ENCODE measurements at places on chromosomes 5 and 9.

DNA sequence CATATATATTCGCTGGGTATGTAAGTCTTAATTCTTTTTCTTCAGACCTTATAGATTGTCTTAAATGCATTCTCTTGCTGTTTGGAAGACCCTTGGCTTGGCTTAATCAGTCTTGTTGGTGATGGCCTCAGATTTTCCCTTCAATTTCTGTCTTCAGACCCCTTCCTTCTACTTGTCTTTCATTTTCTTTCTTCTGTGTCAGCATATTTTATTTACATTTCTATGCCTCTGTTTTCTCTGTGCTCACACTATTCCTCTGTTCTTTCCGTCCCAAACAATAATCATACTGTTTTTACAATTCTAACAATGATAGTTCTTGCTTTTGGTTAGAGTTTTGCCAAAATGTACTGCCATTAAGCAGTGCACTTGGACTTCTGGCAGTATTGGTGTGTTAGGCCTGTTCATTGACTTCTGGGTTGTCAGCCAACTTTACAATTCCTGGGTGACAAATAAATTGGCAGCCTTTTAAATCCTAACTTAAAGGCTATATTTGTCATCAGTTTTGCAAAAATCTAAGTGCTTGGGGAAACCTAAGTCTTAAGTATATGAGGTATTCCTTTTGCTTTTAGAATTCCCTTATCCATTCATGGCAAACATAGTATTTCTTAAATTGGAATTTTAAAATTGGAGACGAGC is 8.0 kb downstream of the SRFBP1 start:
- DNase-seq = no peak

DNA sequence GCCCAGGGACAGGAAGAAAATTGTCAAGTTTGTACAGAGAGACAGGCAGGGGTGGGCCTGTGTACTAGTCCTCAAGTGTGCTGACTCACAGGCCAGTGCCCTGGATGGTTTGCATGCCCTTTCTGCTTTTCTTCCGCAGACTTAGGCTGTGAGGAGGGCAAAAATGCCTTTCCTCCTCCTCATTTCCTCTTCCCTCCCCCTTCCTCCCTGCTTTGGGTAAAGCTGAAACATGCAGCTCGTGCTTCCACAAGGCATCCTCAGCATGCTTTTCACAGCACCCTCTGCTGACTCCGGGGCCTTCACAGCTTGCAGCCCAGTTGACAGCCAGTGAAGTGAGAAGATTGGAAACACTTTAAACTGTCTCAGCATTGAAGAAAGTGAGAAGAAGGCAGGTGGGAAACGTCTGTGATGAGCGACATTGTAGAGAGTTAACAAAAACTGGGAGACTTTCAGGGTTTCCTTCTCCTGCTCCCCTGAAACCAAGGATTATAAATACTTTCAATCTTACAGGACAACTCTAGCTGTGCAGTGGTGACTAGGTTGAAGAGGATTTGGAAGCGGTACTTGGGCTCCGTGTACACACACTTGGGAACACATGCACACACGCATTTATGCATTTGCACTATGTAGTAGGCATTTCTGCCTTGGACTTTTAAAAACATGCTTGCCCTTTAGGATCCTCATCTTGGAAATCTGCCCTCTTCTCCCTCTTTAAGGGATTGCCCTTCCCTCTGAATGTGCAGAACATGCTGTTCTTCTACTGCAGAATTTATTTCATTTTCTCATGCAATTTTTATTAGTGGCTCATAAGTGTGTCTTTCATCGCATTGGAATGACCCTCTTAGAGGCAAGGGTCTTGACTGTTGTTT is 138.8 kb downstream of the GRIA1 start:
- DNase-seq = peak; percentile 98

GRCh38 chr5:6455571-6456200 is 7.0 kb downstream of the UBE2QL1 start:
- no peak for DNase-seq

- DNase-seq = no peak
These were observed 72.8 kb upstream of the BOD1 start for GRCh38 chr5:173689171-173689736.

Data from mesendoderm (in vitro differentiated cells).